Foreskin keratinocyte (primary cell): ENCODE measurements at places on chromosomes 11 and 22. TPM values are rescaled to one million over a fixed set of nuclear protein-coding genes. Genes with fewer than 3 reads are reported as not detected.

SCN2B gene
- total RNA-seq = 0.14 and 0.42 TPM in 2 replicates

- no peak for DNase-seq
These were observed 367.8 kb upstream of the ANO5 start for GRCh38 chr11:21825127-21825526.

GRCh38 chr22:29369460-29369859, 18.9 kb downstream of the AP1B1 start:
- no peak for DNase-seq

B3GAT1 gene
- total RNA-seq = 0.03 and 0.07 TPM in 2 replicates

- no peak for DNase-seq
These were observed 58.7 kb downstream of the CHST1 start for GRCh38 chr11:45606514-45607281.

GRCh38 chr11:60978546-60979380, 7.3 kb downstream of the CD6 start:
- peak; percentile 85 for DNase-seq

DNA sequence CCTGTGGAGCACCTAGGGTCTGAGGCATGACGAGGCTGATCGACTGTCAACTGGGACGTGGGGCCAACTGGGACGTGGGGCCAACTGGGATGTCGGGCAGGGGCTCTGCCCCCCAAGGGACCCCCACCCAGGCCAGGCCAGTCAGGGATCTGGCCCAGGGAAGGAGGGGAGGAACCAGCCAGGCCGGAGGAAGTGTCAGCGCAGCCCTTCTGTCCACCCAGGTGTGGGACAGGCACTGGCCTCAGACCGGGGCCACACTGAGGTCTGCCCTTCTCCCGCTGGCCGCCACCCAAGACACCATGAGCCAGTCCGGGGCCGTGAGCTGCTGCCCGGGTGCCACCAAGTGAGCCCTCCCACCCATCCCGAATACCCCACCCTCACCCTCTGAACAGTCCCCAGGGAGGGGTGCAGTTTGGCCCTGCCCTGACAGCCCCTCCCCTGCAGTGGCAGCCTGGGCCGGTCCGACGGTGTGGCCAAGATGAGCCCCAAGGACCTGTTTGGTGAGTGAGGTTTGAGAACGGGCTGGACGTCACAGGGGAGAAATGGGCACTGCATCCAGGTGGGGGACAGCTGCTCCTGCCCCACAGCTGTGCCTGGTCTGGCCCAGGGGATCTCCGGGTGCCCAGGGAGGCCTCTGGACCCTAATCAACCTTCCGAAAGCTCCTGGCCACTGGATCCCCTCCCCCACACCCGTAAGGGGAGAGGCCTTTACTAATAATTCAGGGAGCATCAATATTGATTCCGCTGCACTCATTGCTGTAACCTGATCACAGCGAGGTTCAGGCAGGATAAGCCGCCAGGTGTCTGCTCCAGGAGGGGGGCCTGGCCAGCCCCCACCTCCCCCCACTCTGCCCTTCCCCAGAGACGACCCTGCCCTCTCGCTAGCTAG, 3.3 kb downstream of the EPS8L2 start:
- DNase-seq = no peak

SELENOM gene
- 5.7 and 15.5 TPM in 2 replicates for total RNA-seq

DDI1 gene
- total RNA-seq = not detected in 2 replicates

DNA sequence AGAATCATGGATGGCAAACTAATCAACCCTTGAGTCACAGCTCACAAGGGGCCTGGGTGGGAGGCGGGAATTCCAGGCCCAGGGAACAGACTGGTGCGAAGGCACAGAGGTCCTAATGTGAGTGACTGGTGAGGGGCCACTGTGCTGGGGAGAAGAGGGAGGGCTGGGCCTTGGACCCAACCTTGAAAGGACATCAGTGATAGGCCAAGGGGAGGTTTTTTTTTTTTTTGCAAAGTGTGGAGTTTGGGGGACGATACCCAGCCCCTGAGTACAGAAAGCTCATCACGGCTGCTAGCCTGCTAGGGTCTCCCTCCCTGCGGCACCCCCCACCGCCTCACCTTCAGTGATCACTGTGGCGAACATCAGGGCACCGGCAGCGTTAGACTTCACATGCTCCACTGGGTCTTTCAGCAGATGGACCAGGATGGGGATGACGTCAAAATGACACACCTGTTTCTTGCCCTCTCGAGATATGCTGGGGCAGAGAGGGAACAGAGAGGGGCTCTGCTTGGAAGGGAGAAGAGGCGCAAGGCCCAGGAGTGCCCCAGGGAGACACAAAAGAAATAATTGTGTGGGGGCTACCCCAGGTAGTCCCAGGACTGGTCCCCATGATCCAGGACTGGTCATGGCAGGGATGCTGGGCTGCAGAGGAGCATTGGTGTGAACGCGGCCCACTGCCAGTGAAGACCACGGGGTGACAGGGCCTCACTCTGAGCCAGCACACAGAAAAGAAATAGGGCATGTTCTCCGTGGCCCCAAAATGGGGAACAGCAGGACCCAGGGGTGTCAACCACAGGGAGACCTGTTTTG, 8.6 kb upstream of the GNAZ start:
- DNase-seq = no peak

DNA sequence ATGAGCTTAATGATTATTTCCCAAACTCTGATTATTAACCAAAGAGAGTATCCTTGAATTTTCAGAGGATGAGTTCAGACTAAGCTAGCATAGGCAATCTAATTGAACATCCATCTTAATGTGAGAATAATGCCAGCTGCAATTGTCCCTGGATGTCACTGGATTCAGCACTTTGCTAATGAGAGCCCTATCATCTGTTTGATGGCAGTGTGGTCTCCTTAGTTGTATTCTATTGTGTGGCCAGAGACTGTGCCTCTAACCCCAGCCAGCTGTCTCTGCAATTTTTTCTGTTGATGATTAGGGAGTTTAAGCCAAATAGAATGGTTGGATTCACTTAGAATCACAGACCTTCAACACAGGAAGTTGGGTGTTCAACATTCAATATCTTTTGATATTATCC, 1249.5 kb downstream of the FAM181B start:
- no peak for DNase-seq

GRCh38 chr11:43410394-43410793, 51.7 kb downstream of the TTC17 start:
- no peak for DNase-seq

CPT1B gene
- 5.9 and 7.4 TPM in 2 replicates for total RNA-seq

LARGE2 gene
- total RNA-seq = 42.6 and 48.1 TPM in 2 replicates

- DNase-seq = no peak
These were observed 3.4 kb downstream of the ABCC8 start for GRCh38 chr11:17473071-17473744.

DNA sequence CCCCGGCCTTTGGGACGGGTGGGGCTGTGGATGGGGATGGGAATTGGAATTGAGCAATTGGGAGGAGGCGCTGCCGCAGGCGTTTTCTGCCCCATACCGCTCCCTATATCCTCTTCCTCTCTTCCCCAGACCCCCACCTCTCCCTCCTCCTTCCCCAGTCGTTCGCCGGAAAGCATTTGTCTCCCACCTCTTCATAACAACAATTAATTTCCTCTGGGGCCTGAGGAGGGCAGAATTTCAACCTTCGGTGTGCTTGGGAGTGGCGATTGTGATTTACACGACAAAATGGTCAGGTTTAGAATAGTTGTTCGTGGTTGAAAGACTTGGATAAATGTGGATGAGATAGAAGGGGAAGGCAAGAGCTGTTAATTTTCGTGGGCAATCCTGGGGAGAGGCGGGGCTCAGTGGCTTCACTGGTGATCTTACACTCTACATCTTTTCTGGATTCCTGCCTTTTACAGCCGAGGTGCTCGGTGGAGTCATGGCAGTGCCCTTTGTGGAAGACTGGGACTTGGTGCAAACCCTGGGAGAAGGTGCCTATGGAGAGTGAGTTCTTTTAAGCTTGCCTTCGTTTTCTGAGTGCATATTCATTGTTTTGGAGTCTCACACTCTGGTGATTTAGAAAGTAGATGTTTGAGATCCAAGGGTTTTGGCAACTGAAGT, 1.5 kb downstream of the CHEK1 start:
- DNase-seq = no peak

- no peak for DNase-seq
These were observed 244.0 kb downstream of the CASP12 start for GRCh38 chr11:104654181-104654813.

SLC22A8 gene
- not detected in 2 replicates for total RNA-seq

DNA sequence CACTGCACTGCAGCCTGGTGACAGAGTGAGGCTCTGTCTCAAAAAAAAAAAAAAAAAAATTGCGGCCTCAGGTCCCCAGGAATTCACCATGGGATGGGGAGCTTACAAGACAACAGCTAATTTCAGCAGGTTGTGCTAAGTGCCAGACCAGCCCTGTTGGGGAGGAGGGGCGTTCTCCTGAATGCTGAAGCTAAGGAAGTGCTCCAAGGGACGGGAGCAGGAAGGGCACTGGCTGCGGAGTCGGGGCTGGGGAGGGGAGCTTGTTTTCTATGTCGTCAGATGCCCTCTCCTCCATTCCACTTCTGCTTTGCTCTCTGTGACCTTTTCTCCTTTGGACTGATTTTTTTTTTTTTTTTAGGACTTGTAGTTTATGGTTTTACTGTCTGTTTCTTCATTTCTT, 4.5 kb downstream of the ADAMTS15 start:
- DNase-seq = no peak

- peak; percentile 77 for DNase-seq
These were observed 386.6 kb upstream of the NARS2 start for GRCh38 chr11:78961247-78961646.

GRCh38 chr11:103844327-103845215, 191.9 kb upstream of the DDI1 start:
- no peak for DNase-seq

- peak; percentile 32 for DNase-seq
These were observed at the start of gene ME3 for GRCh38 chr11:86672007-86672621. Gene ME3, minus strand, starts transcription at chr11:86672616.

MICALL1 gene
- total RNA-seq = 112 and 123 TPM in 2 replicates

DNA sequence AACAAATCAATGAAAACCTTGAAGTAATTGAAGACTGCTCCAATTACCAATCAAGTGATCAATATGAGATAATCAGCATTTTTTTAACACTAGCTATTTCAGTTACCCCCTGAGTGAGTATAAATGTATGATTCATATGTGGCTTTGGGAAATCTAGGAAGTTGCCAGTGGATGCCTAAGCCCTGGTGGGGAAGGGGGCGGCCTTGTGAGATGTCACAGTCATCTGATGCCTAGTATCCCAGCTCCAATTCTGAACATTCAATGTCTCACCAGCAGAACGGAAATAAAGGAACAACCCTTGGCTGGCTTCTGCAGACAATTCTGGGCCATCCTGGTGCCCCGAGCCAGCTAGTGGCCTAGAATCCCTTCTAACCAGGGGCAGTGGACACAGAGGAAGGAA, 58.5 kb upstream of the TIMP3 start:
- DNase-seq = no peak

DNA sequence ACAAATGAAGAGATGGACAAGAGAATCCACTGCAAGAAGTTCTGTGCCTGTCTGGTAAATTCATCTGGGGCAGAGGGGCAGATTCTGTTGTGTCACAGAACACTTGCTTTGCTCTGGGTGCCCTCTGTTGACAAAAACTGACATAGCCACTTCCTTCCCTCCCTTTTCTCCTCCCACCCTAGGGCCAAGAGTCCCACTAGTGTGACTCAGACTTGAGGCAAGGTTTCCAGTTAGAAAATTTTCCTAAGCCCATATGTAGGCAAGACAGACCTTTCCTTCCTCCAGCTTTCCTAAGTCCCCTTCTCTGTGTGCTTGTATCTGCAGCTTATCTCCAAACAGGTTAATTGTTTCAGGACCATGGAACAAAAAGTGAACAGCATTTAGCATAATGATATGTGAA, 106.8 kb downstream of the RBFOX2 start:
- peak; percentile 80 for DNase-seq

- peak; percentile 51 for DNase-seq
These were observed 12.6 kb upstream of the TRIM44 start for GRCh38 chr11:35650006-35650405.

DNA sequence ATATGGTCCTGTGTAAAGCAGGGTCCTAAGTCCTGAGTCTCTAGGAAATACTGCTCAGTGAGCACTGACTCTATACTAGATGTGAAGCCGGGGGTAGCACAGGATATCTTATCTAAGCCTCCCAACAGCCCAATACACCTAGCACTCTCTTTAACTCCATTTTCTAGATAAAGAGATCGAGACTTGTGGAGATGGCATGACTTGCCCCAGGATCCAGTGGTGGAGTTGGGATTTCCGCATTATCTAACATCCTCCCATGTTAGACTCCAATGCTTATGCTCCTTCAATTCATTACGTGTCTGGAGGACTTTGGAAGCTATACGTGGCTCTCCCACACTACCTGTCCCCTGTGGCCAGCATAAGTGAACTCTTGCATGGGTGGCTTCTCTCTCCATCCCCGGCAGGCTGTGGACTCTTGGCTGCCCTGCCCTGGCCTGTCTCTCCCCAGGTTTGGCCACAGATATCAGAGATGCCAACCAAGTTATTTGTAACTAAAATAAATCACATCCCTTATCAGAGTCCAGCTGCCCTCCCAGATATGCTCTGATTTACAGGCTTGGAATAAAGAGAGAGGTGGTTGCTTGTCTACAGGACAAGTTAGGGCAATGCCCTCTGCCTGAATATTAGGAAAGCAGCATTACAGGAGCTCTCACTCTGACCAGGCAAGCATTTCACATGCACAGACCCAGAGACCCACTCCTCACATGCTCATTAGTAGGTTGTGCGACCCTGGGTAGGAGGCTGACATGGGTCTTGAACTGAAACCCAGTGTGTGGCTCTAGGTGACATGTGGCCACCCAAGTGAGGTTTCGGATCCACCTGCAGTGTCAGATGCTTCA, 4.5 kb downstream of the CD44 start:
- no peak for DNase-seq

- DNase-seq = no peak
These were observed 46.7 kb downstream of the NXPE2 start for GRCh38 chr11:114724916-114725524.

- no peak for DNase-seq
These were observed 2.8 kb downstream of the NECTIN1 start for GRCh38 chr11:119726150-119726553.

DNA sequence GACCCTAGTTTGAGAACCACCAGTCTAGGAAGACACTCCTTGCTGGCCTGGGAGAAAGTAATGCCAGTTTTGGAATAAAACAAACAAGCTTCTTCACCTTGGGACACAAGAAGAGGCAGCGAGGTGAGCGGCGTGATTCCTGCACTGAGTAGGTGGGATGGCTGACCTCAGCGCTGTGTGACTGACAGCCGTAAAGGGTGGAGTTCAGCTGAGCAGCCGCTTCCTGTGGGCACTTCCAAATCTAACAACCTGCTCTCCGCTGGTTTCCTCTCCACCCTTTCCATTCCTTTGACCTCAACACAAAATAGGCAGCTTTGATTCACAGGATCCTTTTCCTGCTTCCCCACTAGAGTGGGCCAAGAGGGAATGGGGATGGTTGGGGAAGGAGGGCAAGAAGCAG, 45.8 kb downstream of the PC start:
- no peak for DNase-seq

DNA sequence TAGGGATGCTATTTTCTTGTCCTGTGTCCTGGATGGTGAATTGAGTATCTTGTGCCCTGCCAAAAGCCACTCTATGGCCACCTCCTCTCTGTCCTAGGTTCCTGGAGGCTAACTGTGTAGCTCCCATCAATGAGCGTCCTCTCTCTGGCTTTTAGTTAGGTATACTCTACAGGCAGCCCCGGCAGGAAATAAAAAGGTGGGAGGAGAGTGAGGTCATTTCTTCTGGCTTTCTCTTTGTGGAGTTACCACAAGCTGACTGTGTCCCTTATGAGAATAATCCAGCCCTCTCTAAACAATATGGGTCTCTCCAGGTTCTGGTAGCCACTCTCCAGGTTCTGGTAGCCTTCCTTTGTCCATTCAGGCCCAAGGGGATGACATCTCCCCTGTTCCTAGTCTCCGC, 11.7 kb upstream of the ASPHD2 start:
- no peak for DNase-seq

TEX12 gene
- not detected in 2 replicates for total RNA-seq
